Heart left ventricle (tissue), 16 donors: ENCODE measurements at places on chromosomes 12 and 14. TPM values are rescaled to one million over a fixed set of nuclear protein-coding genes. Genes with fewer than 3 reads are reported as not detected.

TAS2R30 gene
- polyA plus RNA-seq = not detected

AVPR1A gene
- 0.69 TPM for polyA plus RNA-seq

ITPR2 gene
- polyA plus RNA-seq = 3.4 TPM

ETFBKMT gene
- 2.8 TPM for polyA plus RNA-seq

SPTB gene
- polyA plus RNA-seq = 60.3 TPM

TPH2 gene
- polyA plus RNA-seq = not detected

RERG gene
- polyA plus RNA-seq = 3.7 TPM

ZDHHC22 gene
- not detected for polyA plus RNA-seq

B4GALNT1 gene
- 2.6 TPM for polyA plus RNA-seq

MYF5 gene
- polyA plus RNA-seq = not detected

FBXO21 gene
- polyA plus RNA-seq = 23.9 TPM

LTBP2 gene
- polyA plus RNA-seq = 8.4 TPM

AKAP5 gene
- polyA plus RNA-seq = 0.08 TPM

NKX2-8 gene
- polyA plus RNA-seq = not detected

GPR65 gene
- 0.15 TPM for polyA plus RNA-seq

PXN gene
- polyA plus RNA-seq = 90.5 TPM

MEG3 gene
- 36.7 TPM for polyA plus RNA-seq

POU6F1 gene
- polyA plus RNA-seq = 6.4 TPM

OAS2 gene
- 3.8 TPM for polyA plus RNA-seq

RPGRIP1 gene
- polyA plus RNA-seq = 0.23 TPM
